AG08395 (cell line): ENCODE measurements at places on chromosomes 3 and 15.

DNA sequence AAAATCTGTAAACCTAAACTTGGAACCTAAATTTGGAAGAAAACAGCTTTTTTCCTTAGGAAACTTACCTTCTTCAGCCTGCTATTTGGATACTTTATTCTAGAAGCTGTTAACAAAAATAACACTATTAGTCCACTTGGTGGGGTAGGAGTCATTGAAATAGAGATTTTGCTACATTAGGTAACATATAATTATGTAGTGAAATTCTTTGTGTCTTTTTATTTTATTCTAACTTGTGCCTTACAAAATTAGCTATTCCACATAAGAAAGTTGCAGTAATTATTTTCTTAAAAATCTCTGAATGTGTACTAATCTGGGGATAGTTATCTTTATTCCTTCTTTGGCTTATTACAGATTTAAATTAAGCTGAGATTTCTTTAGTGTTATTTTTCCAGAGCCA is 360.4 kb upstream of the ROBO2 start:
- no peak for DNase-seq

DNA sequence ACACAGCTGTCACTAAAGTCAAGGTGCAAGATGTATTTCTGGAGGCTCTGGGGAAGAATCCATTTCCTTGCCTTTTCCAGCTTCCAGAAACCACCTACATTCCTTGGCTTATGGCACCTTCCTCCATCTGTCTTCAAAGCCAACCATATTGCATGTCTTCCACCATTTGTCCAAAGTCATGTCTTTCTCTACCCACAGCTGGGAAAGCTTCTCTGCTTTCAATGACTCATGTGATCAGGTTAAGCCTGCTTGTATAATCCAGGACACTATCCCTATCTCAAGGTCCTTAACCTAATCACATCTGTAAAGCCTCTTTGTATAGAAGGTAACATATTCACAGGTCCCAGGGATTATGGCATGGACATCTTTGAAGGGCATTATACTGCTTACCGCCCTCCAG is 14.2 kb downstream of the ARHGAP31 start:
- no peak for DNase-seq

- DNase-seq, result no peak
Observed at GRCh38 chr3:127784865-127785710, 37.2 kb downstream of the MGLL start.

DNA sequence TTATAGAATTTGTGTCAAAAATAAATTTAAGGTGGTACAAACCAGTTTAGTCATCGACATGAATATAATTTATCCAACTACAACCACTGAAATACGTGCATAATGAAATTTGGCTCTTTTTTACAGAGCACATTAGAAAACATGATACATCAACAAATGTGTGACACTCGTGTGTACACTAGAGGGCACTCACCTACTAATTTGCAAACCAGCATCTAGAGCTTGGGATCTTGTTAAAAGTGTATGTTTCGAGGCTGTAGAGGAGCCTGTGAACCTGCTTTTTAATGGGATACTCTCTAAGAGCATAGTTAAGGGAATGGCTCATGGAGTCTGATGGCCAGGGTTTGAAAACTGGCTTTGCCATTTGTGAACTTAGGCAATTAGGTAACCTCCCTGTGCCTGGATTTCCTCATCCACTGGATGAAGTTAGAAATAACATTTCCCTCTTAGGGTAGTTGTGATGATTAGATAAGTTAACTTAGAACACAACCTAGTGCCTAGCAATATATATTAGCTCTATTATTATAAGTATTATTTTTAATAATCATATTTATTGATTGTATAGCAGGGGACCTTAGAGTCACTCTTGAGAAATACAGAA is 8.8 kb upstream of the CPOX start:
- DNase-seq, result peak; percentile 74

DNA sequence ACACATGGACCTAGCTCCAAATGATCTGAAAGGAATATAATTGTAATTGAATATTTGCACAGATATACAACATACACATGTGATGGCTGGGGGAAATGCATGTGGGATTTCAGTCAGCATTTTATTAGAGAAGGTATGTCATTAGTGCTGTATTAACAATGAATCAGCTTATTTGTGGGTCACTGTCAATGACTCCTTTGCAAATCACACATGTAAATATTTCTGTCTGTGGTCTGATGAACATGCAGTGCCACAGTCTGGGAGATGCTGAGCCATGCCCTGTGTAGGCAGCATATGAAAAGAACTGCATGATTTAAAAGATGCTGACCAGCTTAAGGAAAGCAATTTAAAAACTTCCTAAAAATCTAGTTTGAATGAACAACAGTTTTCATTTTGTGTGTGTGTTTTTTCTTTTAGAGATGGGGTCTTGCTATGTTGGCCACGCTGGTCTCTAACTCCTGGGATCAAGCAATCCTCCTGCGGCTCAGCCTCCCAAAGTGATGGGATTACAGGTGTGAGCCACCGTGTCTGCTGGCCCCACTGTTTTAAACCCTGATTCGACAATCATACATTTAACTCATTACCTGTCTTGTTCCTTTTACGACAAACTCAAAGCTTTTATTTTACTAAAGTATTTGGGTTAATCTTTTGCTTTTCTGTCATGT is 803 bp upstream of the B3GNT5 start:
- DNase-seq, result no peak

GRCh38 chr3:4802903-4803302 is 176.3 kb upstream of the BHLHE40 start:
- no peak for DNase-seq

- no peak for DNase-seq
Observed at GRCh38 chr3:2656806-2657777, 453.1 kb downstream of the IL5RA start.

- no peak for DNase-seq
Observed at GRCh38 chr3:117572786-117573185, 863.2 kb downstream of the TUSC7 start.

GRCh38 chr3:117842086-117842485 is 1132.5 kb downstream of the TUSC7 start:
- DNase-seq, result no peak

DNA sequence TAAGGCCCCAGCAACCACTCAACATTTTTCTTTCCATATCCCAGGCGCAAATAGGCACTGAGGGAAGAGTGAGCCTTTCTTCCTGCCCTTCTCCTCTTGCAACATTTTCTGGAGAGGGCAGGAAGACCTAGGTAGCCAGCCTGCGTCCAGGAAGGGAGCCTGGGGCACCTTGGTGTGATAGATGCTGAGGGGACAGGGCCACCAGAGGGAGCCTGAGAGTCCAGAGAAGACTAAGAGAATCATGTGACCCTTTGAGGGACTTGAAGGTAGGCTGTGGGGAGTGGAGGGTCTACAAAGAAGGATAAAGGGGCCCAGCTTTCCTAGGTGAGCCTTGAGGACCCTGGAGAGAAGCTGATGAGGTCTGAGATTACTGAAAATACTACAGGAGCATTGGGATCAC is 346.6 kb downstream of the CNTN6 start:
- DNase-seq, result no peak

- DNase-seq, result no peak
Observed at GRCh38 chr3:134544316-134544715, 58.5 kb downstream of the CEP63 start.

DNA sequence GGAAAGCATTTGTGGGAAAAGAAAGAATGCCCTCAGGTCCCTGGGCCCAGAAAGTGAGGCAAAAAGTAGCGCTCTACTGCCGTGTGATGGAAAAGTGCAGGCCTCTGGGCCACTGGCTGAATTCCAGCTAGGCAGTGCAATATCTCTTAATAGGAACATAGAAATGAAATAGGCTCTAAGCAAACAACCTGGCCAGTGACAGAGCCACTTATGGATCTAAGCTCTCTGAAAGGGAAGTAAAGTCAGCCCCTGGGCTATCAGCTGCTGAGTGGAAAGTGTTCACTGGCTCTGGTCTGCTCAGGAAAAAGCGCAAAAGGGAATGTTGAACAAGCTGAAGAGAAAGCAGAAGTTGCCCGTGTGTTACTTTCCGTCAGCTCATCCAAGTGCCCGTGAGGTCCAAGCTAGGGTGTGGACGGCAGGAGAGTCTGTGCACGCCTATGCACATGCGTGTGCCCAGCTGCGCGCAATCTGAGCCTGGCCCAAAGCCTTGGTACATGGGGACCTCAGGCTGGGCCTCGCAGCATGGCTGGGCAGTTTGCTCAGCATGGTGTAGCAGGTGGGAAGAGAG is 74.0 kb upstream of the RAD18 start:
- DNase-seq, result no peak

- DNase-seq, result no peak
Observed at GRCh38 chr15:72559781-72560180, 85.7 kb downstream of the ARIH1 start.

- no peak for DNase-seq
Observed at GRCh38 chr3:182596676-182597410, 196.5 kb upstream of the ATP11B start.

DNA sequence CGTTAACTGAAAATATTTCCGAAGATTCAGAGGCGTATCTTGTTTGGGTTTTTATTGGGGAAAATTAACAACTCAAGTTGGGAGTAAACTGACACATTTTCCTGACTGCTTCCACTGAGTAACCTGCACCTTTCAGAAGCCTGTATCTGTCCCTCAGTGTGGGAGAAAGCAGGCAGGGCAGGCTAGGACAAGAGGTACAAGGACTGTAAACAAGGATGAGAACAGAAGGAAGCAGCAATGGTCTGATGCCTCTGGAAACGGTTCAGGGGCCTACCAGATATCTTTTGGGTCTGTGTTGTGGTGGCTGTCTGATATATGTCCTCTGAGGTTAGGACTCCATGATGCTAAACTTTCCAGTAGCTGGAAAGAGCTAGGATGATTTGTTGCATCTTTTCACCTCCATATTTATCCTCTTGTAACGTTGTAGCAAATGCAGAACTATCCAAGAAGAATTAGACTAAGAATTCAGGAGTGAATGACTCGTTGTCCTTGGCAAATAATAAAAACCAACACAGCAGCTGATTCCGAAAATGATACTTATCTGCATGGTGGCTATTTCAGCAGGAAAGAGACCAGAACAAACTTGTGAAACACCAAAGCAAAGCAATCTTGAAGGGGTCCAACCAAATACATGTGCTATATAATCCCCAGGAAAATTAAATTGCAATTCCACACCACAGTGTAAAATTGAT is 195.9 kb upstream of the ICE2 start:
- DNase-seq, result no peak

DNA sequence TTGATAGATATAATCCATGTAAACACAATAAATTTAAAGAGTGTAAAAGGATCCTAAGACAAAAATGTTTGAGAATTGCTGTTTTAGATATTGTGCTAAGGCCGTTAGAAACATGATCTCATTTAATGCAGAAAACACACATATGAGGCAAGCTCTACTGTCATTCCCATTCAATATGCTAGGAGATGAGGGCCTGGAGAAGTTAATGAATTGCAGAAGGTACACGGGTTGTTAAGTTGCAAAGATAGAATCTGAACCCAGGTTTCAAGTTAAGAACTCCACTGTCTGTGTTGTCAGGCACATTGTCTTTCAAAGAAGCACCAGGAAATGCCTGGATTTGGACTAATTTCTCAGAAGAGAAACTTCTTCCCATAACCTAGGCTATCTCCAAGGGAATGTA is 65.1 kb upstream of the SAMMSON start:
- DNase-seq, result no peak

DNA sequence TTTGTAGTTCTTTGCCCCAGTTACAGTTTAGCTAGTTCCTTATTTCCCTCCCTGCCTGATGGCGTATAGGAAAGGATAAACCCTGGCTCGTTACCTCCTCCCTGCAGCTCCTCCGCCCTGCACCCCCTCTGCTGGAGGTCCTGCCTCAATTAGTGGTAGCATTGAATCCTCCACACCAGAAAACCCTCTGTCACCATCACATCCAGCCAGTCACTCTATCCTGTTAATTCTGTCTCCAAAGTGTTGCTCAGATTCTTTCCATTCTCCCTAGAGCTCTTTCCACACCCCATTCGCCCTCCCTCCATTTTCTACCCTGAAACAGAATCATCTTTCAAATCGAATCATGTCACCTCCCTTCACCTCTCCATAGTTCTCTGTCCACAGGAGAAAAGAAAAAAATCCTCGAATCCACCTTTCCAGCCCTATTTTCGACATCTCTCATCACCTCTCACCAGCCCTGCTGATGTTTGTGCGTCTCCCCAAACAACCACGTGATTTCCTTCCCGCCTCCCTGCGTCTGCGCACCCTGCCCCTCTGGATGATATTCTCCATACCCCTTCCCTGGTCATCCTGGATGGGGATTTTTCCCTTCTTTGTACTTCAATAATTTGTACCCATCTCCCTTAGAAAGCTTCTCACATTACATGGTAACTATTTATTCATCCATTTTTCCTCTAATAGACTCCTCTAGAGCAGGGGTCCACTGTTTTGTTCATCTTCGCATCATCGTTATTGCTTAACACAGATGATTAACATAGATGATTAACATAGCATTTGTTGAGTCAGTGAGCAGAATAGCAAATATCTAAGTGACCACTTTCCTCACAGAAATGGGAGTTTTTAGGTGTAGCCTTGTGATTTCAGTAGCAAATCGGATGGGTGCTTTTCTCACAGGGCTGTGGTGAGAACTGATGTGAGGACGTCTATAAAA is 37.1 kb downstream of the MAP3K13 start:
- DNase-seq, result peak; percentile 9
